ENCODE measurements at places on chromosomes 2 and 18.

DNA sequence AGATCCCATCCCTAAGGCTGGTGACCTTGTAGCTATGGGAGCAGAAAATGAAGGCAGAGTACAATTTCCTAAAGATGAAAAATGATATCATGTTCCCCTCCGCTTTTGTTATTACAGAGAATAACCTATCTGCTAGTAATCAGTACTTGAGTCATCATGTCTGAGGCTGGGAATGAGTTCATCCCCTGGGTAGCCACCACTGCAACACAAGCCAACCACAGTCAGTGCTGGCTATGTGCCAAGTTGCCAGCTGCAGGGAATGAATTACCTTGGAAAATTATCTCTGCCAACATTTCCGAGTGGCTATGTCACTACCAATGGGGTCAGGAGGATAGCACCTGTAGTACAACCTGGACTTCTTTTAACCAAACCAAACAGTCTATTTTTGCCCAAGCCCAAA is 1094.7 kb upstream of the DDX18 start:
- DNase-seq: no peak

- no peak for DNase-seq
These were observed 57.6 kb downstream of the DOCK10 start for GRCh38 chr2:224984637-224985036.

- no peak for DNase-seq
These were observed 19.3 kb downstream of the IGFBP2 start for GRCh38 chr2:216652566-216652965.

DNA sequence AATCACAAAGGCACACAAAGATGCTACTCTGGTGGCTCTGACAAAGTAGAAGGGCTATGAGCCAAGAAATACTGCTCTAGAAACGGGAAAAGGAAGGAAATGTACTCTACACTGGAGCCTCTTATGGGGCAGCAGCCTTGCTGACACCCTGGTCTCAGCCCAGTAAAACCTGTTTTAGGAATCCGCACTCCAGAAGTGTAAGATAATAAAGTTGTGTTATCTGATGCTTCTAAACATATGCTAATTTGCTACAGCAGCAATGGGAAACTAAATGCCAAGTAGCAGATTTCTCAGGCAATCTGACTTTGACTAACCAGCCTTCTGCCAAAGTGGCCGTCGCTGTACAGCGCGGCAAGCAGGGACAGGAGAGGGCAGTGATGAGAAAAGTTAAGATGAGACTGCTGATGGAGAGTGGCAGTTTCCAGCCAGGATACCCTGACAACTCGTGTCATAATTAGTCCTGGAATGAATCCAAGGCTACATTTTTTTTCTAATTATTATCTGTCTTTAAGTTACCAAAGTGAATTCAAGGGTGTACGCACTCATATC is 99.0 kb downstream of the NETO1 start:
- no peak for DNase-seq

- no peak for DNase-seq
These were observed 88.7 kb upstream of the TXNDC2 start for GRCh38 chr18:9796935-9797549.

- DNase-seq: no peak
These were observed 56.0 kb downstream of the DCDC2C start for GRCh38 chr2:3759331-3759730.

- no peak for DNase-seq
These were observed 1548.8 kb upstream of the LRRTM1 start for GRCh38 chr2:81853341-81853740.

GRCh38 chr2:232240906-232241305 is 137.6 kb upstream of the ALPP start:
- DNase-seq: no peak

DNA sequence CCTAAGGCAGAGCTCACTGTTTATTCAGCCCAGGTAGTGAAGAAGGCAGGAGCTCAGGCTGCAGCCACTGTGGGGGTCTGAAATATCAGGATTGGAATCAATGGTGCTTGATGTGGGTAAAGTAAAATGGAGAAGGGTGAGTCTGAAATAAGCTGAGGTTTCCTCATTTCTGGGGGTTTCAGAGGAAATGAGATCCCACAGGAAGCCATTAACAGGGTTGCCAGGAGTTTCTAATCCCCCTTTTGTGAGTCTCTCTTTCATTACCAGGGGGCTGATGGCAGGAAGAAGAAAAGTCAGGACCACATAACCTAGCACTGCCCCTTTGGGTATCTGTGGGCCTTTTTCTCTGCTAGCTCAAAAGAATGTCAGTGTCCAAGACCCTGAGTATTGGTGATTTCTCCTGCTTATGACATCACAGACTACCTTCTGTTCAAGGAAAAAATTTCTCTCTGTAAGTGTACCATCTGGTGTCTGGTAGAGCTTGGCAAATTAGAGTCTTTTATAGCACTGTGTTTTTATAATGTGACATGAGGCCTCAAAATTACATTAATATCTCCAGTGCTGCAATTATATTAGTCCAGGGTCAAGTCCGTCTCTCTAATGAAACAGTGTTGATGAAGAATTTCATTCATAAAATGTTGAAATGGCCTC is 56.0 kb downstream of the LBH start:
- DNase-seq: no peak

GRCh38 chr2:169143998-169144397 is 74.6 kb downstream of the DHRS9 start:
- no peak for DNase-seq

DNA sequence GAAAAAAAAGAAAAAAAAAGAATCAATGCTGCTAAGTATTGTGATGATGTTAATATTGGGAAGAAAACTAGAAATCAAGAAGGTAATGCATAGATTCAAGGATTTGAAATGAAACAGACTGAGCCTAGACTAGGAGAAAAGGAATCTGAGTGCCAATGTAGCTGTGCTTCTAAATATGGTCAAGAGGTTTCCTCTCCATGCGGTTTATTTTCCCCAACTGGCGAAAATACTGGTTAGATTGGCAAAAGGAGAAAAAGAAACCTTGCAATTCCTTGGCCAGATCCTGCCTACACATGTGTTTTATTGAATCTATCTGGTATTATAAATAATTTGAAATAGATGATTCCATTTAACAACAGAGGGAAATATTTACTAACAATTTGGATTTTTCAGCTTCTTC is 5.7 kb downstream of the SCN3A start:
- DNase-seq: no peak

DNA sequence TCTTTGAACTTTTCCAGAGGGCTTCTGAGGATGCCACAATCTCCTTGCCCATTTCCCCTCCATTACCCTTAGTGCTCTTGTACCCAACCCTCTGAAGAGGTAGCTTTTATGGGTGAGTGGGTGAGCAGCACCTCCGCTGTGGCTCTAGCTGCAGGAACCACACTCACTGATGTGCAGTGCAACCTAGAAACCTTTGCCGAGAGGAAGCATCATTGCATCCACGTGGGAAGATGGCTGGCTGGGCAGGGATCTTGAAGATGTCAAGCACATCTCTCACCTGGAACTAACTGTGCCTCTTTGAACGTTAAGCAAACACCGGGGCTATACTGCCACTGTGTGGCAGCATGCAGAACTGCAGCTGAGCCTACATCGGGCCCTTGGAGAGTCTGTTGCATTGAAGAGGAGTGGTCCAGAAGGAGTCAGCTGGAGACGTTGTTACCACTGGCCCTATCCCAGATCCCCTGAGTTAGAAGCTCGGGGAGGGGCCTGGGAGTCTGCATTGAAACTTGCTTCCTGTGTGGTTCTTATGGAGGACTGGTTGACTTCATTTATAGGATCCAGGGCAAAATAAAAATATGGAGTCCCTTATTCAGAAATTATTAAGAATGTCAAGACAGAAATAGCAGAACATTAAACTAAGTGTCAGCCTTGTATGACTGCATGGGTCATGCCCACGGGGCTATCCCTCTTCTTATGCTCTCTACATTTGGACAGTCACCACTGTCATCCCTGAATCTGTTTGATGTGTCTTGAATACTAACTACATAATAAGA is 28.7 kb downstream of the IGFBP5 start:
- DNase-seq: peak; percentile 70

DNA sequence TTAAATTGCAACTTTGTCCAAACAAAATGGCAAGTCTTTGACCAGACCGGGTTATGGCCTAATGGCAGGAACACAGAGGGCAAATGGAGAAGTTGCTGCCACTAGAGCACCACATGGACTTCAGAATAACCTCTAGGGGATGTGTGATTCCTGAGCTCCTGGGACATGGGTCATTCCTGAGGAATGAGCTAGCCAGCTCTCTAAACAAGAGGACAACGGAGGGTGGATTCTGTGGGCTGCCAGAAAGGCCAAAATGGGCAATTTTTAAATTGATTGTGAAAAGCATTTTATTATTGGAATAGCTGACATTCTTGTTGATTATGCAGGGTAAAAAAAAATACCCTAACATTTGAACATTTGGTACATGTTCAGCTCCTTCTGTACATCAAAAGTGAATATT is 109.8 kb upstream of the FZD5 start:
- DNase-seq: no peak

DNA sequence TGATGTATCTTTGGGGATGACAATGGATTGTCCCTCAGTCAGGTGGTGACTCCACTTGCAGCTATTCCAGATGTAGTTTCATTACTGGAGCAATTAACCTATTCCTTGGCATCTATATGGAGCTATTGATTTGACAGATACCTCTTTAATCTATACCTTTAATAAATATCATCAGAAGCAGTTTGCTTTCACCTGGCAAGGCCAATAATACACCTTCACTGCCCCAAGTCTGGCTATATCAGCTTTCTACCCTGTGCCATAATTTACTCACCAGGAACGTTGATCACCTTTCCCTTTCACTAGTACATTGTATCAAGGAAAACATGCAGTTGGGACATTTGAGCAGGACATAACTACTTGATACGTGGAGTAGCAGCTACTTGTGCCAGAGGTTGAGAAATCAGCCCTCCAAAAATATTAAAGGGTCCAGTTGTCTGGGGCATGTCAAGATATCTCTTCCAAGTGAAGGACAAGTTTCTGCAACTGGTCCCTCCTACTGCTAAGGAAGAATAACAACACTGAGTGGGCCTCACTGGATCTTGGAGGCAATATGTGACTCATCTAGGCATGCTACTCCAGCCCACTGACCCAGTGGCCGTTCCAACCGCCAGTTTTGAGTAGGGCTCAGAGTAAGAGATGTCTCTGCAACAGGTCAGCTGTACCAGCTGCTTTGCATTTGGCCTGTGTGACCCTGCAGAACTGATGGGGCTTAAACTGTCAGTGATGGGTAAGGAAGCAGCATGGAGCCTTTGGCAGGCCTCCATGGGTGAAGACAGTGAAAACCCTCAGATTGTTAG is 67.0 kb downstream of the PSMG2 start:
- no peak for DNase-seq

DNA sequence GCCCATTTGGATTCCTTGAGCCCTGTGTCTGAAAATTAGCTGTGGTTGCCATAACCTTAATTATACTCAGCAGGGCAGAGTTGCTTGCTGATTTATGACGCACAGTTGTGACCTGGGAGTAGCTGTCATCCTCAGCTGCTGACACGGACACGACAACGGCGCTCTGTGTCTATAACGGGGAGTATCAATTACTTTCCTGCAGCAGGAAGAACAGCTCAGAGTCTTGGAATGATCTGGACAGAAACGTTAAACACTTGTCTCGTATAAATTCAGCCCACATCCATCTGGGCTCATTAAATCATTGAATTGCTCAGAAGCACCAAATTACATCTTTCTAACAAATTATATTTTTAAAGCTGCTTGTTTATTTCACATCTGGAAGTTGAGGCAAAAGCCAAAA is 116.3 kb downstream of the SEPTIN10 start:
- DNase-seq: no peak

DNA sequence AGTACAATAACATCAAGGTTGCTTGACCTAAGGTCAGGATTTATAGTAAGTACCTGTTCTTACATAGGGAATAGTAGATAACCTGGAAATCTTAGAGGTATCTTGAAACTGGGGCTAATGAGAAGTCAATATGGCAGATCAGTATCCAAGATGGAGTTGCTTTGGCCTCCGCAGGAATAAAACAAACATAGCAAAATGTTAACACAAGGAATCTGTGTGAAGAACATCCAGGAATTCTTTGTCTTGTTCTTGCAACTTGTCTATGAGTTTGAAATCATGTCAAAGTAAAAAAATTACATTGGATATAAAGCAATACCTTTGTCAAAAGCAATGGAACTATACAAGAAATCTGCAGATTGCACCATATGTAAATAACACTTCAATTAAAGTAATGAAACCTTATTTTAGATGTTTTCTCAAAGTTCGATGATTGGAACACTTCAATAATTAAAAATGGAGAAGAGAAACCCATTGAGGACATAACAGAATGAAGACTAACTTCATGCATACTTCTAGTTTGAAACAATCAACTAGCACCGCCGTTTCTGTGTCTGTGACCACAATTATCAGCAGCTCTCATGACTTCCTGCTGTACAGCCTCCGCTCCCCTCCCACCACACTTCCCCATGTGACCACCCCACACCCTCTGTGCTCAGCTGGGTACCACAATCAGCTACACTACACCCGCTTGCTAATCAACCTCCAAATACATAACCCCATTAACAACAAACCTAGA is 27.6 kb downstream of the C2orf76 start:
- DNase-seq: peak; percentile 57

DNA sequence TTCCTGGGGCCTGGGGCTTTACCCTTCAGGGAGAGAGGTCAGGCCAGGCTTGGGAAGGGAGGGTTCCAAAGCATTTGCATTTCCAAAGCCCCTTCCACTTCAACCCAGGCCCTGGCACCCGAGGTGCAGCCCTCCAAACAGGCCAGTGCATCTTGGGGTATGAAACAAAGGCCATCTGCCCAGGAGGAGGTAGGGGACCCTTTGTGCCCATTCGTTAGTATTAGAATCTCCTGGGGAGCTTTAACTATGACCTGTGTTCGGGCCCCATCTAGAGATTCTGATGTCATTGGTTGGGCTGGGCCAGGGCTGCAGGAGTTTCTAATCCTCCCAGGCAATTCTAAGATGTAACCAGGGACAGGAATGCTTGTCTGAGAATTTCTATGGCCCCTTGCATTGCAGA is 73.6 kb downstream of the CIB4 start:
- DNase-seq: no peak

DNA sequence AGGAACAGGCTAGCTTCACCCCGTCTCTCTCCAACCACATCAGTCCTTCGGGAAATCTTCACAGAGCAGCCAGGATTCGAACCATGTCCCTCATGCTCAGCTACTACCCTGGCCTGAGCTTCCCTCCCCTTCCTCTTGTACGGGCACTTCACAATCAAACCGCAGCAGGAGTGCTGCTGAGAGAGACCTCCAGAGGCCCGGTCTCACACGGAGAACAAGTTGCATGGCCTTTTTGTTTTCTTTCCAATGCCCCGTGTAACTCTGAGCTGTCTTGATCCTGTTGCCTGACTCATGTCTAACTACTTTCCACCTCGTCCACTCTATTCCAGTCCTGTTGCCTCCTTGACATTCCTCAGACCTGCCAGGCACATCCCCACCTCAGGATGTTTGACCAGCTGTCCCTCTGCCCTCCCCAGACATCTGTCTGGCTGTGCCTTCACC is 25.4 kb downstream of the FBLN7 start:
- DNase-seq: no peak
